ENCODE measurements at places on chromosomes 5 and 9.

- DNase-seq = no peak
These were observed 57.8 kb downstream of the C9orf153 start for GRCh38 chr9:86201474-86202337.

- no peak for DNase-seq
These were observed 6.0 kb downstream of the RPL12 start for GRCh38 chr9:127444921-127445850.

GRCh38 chr5:56105511-56106291 lies 110.9 kb upstream of the IL6ST start:
- no peak for DNase-seq

DNA sequence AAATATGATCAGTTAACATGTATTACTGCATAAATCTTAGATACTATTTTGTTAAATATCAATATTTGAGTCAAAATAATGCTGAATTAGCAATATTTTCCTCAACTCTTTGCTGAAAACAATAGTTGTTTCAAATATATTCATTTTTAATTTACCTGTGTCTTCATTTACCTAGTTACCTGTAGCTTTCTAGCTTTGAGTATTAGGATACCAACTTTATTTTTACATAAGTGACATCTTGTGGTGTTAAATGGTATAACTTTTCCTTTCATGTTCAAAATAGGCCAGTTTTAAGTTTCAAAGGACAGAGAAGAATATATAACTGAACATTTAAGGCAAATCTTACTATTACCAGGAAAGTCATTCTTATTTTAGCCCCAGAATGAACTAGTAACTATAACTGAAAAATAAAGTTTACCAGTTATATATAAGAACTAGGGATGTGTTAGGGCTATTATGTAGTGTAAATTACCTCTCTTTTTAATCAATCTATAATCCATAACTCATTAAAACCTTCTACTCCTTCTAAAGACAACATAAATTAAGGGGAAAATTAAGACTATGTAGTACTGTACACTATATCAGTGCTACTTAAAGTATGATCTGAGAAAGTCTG lies 25.3 kb downstream of the AP3B1 start:
- DNase-seq = peak; percentile 47

DNA sequence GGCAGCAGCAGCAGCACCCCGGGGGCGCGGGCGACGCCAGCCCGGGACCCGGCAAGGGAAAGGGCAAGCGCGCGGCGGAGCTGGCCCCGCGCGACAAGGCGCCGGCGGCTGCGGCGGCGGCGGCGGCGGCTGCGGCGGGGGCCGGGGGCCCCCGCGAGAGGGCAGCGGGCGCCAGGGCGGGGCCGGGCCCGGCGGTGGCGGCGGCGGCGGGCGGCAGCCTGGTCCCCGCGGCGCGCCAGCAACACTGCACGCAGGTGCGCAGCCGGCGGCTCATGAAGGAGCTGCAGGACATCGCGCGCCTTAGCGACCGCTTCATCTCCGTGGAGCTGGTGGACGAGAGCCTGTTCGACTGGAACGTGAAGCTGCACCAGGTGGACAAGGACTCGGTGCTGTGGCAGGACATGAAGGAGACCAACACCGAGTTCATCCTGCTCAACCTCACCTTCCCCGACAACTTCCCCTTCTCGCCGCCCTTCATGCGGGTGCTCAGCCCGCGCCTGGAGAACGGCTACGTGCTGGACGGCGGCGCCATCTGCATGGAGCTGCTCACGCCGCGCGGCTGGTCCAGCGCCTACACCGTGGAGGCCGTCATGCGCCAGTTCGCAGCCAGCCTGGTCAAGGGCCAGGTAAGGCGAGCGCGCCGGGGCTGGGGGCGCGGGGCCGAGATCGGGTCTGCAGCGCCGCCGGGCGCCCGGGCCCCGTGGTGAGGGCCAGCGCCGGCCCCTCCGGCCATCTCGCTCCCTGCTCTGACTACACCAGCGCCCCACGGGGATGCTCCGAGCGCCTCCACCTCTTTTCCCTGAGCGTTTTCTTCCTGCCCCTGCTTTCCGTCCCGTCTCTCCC lies at the start of gene UBE2QL1:
Gene UBE2QL1 (plus strand): TSS at position 238 of the 843 bp plus-strand sequence. CDS start 35 bp downstream, at position 273.
- DNase-seq = no peak

GRCh38 chr5:3839151-3839550 lies 243.5 kb downstream of the IRX1 start:
- no peak for DNase-seq

DNA sequence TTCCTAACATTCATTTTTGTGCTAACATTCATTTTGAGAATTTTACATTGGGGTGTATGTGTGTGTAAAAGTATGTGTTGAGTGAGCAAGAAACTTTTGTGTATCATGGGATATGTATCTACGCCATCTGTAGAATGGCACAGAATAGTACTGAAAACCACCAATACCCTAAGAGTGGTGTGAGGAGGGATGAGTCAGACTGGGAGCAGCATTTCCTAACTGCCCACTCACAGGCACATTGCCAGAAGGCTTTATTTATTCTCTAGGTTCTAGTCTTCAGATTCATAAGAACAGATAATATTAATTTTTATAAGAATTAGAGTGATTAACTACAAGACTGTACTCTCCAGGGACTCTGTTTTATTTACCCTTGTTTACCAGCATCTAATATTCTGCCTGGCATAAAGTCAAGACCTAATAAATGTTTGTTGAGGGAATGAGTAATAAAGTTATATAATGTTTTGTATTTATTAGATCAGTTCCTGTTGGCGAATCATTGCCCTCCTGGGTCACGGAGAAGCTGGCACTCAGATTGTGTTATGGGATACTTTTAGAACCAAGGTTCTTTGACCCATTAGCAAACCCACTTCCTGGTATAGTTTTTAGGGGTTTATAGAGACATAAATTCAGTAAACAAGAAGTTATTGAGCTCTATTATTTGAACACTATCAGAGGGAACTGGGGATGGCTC lies 159.1 kb upstream of the PPP2R2B start:
- peak; percentile 97 for DNase-seq

- DNase-seq = no peak
These were observed 24.4 kb upstream of the ZSWIM6 start for GRCh38 chr5:61307611-61308010.

- DNase-seq = peak; percentile 95
These were observed 53.7 kb downstream of the ZNF462 start for GRCh38 chr9:106916466-106917235.

DNA sequence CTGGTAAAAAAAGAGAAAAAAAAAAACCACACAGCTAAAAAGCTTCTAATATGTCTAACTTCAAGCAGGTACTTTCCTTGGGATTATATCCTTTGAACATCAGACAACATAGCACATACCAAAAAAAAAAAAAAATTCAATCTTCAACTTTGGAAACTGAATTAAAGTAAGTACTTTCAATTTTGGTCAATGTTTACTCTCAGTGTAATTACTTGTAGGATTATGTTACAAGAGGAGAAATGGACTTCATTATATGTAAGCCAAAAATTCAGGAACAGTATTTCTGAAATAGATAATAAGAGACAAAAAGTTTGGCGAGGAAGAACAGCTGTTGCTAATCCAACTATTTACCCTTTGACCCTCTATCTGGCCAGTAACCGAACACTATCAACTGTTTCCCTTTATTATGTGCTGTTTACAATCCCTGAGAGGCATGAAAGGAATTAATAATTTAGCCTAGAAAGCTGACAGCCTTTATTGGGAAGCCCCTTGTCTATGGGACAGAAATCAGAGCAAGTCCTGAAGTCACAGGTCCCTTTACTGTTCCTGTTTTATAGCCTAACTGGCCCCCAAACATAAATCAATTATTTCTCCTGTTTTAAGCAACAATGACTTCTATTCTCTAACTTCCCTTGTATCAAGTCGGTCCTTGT lies 46.6 kb downstream of the NR6A1 start:
- no peak for DNase-seq

GRCh38 chr9:82424599-82425120 lies 436.1 kb downstream of the SPATA31D1 start:
- no peak for DNase-seq

GRCh38 chr9:20636888-20637440 lies 14.7 kb upstream of the MLLT3 start:
- no peak for DNase-seq

GRCh38 chr9:109512170-109512756 lies 14.2 kb upstream of the PTPN3 start:
- no peak for DNase-seq

DNA sequence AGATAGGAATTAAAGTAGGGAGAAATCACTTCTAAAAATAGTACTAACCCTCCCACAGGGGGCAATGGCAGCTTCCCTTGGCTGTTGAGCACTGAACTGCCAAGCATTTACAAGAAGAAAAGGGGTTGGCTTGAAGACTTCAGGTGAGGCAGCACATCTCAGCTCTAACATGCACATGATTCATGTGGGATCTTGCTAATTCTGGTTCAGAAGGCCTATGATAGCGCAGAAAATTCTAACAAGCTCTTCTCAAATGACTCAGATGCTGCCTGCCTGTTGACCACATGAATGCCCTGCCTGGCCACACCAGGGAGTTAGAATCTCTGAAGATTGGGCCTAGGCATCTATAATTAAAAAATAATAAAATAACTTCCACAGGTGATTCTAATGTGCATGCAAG lies 22.6 kb downstream of the CD180 start:
- DNase-seq = peak; percentile 78

- DNase-seq = peak; percentile 96
These were observed 121.3 kb downstream of the LHFPL2 start for GRCh38 chr5:78527054-78527859.

- DNase-seq = peak; percentile 95
These were observed 17.9 kb upstream of the ZSWIM6 start for GRCh38 chr5:61313960-61314681.

- no peak for DNase-seq
These were observed 300 bp upstream of the SVEP1 start for GRCh38 chr9:110579862-110580219.

GRCh38 chr9:72038408-72038807 lies 22.0 kb downstream of the C9orf57 start:
- peak; percentile 79 for DNase-seq
